ENCODE measurements at places on chromosomes 5 and 9.

DNA sequence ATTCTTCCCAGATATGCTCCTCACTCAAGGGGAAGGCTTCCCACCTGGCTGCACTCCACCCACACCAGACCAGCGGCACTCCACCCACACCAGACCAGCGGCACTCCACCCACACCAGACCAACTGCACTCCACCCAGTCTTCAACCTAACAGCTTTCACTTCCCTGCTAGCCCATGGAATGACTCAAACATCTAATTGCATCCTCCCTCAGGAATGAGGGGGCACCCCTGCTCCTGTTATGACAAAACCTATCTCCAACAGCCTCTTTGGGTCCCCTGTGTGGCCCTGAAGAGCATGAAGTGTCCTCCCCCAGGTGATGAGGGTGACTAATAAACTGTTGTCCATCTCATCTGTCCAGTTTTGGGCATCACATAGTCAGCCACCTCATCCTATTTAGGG is 556.6 kb upstream of the TUSC1 start:
- no peak for DNase-seq

- DNase-seq, result no peak
These were observed 138.9 kb upstream of the RAI14 start for GRCh38 chr5:34517249-34517648.

- no peak for DNase-seq
These were observed 167.1 kb downstream of the NIPBL start for GRCh38 chr5:37043693-37044092.

GRCh38 chr9:88503081-88503844 is 31.7 kb upstream of the NXNL2 start:
- DNase-seq, result no peak

GRCh38 chr9:132020272-132020671 is 59.4 kb downstream of the MED27 start:
- DNase-seq, result no peak

DNA sequence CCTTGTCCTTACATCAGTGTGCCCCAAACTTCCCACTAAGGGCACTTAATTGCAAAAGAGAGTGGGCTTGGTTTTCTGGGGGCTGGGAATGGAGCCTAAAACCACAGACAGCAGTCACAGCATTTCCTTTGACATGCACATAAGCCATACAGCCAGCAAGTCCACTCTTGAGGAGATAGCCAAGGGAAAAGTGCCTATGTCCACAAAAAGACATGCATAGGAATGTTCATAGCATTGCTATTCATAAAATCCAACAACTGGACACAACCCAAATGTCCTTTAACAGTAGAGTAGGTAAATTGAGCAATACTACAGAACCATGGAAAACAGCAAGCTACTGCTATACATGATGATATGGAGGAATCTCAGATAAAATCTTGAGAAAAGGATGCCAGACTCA is 11.7 kb upstream of the FAT2 start:
- no peak for DNase-seq

DNA sequence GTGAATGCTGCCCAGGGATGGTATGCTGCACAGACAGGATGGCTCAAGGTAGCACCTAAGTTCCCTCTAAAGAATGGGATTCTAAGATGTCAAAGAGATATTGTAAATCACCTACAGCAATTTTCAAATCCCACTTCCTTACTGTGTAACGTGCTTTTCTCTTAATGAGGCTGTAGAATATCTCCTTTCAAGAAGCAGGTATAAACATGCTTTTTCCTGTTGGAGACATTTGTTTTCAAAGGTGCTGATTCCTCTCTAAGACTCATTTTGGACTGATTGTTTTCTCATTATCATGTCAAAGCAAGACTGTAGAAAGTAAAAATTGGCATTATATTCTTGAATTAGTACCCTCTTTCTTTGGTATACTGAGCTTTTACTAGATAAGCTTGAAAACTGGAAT is 412.6 kb upstream of the PAPPA start:
- no peak for DNase-seq

Measured in stimulated activated CD8-positive, alpha-beta memory T cell treated with anti-CD3 and anti-CD28 coated beads, Interleukin-7, amount 100 ng/mL, for 4 hours (primary cell).